Stimulated activated CD4-positive, alpha-beta T cell treated with anti-CD3 and anti-CD28 coated beads, Interleukin-12 subunit alpha, Interleukin-12 subunit beta, amount 100 ng/mL, for 24 hours (primary cell): ENCODE measurements at places on chromosomes 3 and 15.

- DNase-seq, result no peak
Measured at GRCh38 chr3:49928481-49929017, 1.1 kb downstream of the MON1A start.

- DNase-seq, result no peak
Measured at GRCh38 chr3:129289201-129289921, 10.7 kb downstream of the HMCES start.

GRCh38 chr15:38667890-38668850 lies 103.6 kb upstream of the RASGRP1 start:
- no peak for DNase-seq

GRCh38 chr3:126342991-126343648 lies 14.1 kb downstream of the KLF15 start:
- no peak for DNase-seq

DNA sequence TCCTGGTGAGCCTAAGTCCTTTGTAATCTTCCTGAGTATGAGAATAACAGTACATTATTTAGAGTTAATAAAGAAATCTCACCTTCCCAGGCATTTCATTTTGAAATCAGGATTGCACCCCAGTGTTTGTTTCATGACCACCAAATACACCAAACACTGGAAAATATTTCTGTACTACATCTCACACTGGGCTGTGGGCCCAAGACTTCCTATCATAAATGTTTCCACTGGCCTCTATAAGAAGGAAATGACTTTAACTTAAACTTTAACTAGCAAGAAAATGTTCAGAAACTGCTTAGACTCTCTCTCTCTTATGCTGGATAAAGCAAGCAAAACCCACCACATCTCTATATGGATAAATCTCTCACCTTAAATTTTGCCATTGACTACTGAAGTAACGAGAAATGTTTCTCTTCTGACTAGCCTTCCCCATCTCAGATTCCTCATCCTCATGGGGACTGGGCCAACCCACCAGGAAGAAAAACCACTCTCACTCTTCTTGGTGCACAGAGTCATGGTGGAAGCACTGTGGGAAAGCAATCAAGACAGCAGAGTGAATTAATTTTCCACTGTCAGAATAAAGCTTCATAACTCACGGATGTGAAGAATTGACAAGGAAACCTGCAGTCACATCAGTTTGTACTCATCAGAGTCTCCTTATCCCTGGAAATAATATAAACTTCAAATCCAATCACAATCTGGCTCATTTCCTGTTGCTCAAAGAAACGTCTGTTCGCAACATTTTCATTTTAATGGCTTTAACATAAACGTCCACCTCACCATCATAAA lies 859.6 kb downstream of the EPHA3 start:
- no peak for DNase-seq

- DNase-seq, result no peak
Measured at GRCh38 chr15:55694652-55695150, 48.3 kb downstream of the PRTG start.

DNA sequence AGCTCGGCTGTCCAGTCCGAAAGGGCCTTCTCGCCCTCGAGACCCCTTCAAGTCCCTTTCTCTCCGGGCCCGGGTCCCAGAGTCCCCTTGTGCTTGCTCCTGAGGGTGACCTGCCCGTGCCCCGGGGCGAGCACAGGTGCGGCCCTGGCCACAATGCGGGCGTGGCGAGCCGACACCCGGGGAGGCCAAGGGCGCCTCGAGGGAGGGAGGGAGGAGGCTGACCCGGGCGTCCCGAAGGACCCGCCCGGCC lies 810 bp upstream of the MEF2A start:
- no peak for DNase-seq

GRCh38 chr3:158718490-158719170 lies 13.6 kb downstream of the RARRES1 start:
- DNase-seq, result no peak

GRCh38 chr15:64476550-64476949 lies 16.2 kb downstream of the ZNF609 start:
- DNase-seq, result no peak

GRCh38 chr3:151596940-151597339 lies 136.1 kb upstream of the IGSF10 start:
- no peak for DNase-seq
